ENCODE measurements at places on chromosomes 1 and 21.

DNA sequence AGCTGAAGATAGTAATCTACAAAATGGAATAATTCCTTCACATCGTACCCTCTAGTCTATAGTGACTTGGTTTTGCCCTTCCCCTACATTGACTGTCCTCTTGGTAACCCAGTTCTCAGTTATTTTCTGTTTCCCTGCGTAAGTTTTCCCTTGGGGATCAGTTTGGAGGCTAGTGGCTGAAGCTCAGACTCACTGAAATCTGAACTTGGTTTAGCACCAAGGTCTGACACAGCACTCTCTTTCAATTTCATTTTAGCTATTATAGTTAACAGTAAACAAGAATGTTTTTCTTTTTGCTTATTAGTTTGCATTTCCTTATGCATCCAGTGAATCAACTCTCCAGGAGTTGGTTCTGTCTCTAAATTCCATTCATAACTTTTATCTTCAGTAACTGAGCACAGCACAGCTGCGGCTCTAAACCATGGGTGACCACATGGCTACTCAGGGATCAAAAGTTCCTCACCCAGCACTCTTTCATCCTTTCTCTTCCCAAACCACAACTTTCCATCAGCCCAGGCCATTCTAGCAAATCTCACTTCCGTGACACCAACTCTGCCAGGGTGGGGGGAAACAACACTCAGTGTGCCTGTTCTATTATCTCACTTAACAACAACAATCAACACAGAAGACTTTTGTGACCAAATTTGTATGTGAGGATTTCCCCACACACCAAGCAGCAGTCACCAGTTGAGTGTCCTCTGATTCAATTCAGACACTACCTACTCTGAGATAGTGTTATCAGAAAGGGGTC lies 17.6 kb upstream of the IFI6 start:
- DNase-seq: no peak

GRCh38 chr1:46747683-46748288 lies 28.9 kb upstream of the EFCAB14 start:
- DNase-seq: peak; percentile 69

DNA sequence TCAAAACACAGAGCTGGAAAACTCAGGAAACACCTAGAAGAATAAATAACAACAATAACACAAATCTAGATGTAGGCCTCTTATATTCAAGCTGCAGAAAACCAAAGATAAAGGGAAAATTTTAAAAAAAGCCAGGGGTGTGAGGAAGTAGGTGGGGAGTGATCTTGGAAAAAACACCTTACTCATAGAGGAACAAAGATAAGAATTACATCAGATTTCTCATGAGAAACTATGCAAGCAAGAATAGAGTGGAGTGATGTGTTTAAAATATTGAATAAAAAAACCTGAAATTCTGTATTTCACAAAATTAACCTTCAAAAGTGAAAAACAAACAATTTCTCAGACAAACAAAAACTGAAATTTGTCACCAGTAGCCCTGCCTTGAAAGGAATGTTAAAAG lies 265.5 kb upstream of the RGS18 start:
- DNase-seq: no peak

- DNase-seq: no peak
These were observed 4.1 kb upstream of the PTPN7 start for GRCh38 chr1:202164271-202165037.

DNA sequence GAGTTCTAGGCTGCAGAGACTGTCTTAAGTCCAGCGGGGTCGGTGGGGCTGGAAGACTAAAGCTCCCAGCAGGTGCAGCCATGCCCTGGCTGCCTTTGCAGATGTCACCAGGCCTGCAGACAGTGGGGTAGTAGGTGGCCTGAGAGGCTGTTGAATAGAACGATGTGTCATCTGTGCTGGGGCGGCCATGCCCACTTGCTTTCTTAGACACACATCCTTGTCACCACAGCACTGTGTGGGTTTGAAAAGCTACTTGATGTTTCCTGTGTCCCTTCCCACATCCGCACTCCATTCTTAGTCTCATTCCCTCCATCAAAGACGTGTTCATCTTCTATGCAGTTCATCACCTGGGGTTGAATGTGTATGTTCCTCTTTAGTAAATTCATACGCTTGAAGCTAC lies 184.5 kb upstream of the TMEM51 start:
- DNase-seq: no peak

DNA sequence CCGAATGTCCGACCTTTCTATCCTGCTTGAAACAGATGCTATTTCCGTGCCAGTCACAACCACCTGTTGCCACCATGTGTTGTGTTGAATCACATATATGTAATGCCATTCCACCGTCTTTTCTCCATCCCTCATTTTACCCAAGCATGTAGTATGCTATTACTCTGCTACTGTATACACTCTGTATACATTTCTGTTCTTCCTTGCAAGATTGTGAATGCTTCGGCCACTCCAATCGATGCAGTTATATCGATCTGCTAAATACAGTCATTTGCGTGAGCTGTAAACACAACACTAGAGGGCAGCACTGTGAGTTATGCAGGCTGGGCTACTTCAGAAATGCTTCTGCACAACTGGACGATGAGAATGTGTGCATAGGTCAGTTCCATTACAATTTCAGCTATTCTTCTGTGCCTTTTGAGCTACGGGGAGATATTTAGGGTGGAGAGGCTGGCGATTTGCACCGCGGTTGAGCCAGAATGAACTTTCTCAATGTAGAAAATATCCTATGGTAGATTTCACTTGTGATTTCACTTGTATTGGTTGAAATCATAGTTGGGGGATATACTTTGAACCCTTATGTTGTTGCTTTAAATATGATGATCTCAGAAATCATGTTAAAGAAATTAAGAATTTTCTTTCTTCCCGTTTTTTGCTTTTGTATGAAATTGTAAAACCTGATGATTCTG lies 289.8 kb downstream of the NTNG1 start:
- peak; percentile 41 for DNase-seq

DNA sequence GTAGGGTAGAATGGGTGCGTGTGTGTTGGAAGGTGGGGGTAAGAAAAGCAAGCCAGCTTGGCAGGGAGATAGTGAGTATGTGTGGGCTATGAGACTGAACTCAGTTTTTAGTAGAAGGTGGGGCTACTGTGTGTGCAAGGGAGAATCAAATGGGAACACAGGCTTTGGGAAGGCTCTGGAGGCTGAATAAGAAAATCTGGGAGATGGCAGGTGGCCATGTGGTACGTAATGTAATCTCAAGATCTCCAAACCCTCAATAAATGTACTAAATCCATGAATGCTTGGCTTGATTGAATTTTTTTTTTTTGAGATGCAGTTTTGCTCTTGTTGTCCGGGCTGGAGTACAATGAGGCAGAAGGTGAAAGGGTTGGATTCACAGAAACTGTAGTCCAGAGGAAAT lies 3.5 kb upstream of the ZSCAN20 start:
- DNase-seq: no peak

DNA sequence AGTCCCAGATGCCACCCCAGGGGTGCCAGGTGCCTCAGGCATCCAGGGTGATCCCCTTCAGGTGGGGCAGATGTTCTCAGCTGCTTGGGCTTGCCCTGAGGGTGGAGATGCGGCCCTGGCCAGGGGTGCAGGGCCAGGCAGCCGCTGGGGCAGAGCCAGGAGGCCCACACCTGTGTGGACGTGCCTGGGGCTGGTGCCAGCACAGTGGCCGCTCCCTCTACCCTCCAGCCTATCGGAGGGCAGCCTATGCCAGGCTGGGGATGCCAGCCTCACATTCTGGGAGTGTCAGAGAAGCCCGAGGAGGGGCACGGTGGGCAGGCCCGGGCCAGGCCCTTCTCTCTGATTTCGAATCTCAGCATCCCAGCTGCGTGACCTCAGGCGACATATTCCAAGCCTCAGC lies 96.5 kb upstream of the WNT4 start:
- DNase-seq: no peak

DNA sequence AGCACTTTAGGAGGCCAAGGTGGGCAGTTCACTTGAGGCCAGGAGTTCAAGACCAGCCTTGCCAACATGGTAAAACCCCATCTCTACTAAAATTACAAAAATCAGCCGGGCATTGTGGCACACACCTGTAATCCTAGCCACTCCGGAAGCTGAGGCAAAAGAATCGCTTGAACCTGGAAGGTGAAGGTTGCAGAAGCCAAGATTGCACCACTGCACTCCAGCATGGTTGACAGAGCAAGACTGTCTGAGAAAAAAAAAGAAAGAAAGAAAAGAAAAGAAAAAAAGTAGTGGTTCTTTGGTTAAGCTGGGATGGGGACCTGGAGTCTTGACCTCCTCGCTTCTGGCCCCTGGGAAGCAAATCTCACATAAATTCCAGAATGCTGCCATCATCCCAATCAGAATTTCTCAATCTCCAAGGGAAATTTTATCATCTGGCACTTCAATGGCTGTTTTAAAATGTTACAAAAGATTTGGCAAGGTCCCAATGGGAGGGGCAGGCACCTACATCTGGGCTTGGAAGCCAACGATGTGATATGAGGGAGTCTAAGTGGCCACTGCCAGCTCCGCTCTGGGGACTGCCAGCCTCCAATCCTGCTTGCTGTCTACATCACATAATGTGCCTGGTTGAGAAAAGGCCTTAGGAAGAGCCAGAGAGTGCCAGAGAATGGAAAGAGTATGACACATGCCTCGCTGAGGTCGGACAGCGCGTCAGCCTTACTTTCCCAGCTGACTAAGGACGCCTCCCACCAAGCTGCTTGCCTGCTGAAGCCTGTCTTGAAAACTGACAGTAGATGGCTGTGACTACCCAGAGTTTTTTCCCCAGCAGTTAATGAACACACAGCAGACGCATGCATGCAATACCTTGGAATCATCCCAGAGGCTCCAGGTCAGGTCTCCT lies 42.1 kb upstream of the SRP9 start:
- peak; percentile 87 for DNase-seq

GRCh38 chr1:183885142-183885735 lies 80.3 kb downstream of the RGL1 start:
- DNase-seq: no peak

DNA sequence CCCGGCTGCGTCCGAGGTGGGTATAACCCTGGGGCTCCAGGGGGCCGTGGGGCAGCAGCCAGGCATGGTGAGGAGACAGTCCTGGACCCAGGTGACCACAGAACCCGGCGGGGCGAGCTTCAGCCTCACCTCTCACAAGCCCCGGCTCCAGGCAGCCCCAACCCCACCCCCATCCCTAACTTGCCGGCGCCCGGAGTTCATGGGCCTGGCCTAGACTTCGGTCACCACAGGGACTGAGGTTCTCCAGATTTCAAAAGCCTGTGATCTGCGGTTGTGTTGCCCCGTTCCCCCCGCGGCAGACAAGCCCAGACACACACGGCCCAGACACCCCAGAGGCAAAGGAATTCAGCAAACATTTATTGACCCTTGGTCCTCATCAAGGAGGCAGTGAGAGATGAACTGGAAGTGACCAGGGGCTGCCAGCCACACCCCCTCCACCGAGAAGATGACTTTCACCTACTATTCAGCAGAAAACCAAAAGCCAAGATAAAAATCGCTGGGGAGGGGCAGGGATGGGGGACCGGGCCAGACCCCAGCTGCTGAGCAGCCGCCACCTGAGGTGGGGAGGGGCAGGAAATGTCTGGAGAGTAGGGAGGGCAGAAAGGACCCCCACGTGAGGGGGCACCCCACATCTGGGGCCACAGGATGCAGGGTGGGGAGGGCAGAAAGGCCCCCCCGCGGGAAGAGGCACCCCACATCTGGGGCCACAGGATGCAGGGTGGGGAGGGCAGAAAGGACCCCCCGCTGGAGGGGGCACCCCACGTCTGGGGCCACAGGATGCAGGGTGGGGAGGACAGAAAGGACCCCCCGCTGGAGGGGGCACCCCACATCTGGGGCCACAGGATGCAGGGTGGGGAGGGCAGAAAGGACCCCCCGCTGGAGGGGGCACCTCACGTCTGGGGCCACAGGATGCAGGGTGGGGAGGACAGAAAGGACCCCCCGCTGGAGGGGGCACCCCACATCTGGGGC lies 3.9 kb downstream of the HES4 start:
- DNase-seq: no peak

DNA sequence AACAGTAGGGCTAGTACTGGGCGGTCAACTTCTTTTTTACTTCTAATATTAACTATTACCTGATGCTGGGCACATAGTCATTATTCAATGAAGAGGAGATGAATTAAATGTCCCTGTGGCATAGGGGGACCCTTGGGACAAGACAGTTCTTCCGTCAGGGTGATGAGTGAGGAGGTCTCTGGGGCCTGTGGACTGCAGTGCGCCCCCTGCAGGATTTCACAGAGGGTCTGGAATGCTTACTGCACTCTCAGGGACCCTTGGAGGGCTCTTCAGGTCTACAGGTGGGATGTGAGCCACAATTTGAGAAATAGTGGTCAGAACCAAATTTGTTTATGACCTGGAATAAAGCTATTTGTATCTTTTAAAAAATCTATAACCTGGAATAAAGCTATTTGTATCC lies 149.4 kb downstream of the FAM78B start:
- no peak for DNase-seq

GRCh38 chr1:77030401-77031105 lies 163.3 kb downstream of the ST6GALNAC5 start:
- no peak for DNase-seq

- no peak for DNase-seq
These were observed 69.4 kb downstream of the MEGF6 start for GRCh38 chr1:3541936-3542335.

- no peak for DNase-seq
These were observed 152.3 kb downstream of the DMRTA2 start for GRCh38 chr1:50270926-50271325.

DNA sequence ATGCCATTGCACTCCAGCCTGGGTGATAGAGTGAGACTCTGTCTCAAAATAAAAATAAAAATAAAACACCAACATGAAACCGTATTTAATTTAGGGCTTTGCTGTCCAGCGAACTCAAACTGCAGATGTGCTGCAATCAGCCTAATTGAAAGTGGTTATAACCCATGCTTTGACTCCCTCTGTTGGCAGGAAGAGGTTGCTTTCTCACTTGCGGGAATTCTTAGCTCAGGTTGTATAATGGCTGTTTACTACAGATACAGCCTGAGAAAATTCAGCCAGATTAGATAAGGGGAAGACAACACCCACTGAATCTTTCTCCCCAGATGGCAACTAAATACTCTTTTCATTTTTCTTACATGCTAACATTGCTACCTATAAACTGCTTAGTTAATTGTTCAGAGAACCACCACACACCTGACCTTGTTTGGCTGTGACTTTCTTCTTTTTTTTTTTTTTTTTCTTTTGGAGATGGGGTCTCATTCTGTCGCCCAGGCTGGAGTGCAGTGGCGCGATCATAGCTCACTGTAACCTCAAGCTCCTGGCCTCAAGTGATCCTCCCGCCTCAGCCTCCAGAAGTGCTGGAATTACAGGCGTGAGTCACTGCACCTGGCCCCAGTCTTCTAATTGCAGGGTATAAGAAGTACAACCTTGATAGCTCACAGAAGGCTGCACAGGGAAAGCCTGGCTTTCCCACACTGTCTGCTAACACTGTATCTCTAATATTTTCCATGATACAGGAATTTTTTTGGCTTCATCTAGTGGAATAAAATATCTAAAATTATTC lies 34.6 kb downstream of the DNTTIP2 start:
- peak; percentile 67 for DNase-seq

- peak; percentile 36 for DNase-seq
These were observed 213.3 kb downstream of the ROR1 start for GRCh38 chr1:63987014-63987627.

GRCh38 chr1:212685429-212685828 lies 14.2 kb downstream of the BATF3 start:
- no peak for DNase-seq
